ENCODE measurements at places on chromosomes 16 and 17. TPM values are rescaled to one million over a fixed set of nuclear protein-coding genes. Genes with fewer than 3 reads are reported as not detected.

Gene TBC1D3E
- total RNA-seq = not detected

Gene SERPINF2
- total RNA-seq = 140 TPM

Gene TTLL6
- total RNA-seq = 0.30 TPM

GRCh38 chr17:42920106-42920900, 19.7 kb downstream of the G6PC1 start:
- peak; percentile 54 for DNase-seq

Gene LLGL2
- total RNA-seq = 81.8 TPM

Gene CRHR1
- total RNA-seq = not detected

Gene C16orf74
- 1.4 TPM for total RNA-seq
